ENCODE measurements at places on chromosomes 12 and 14. TPM values are rescaled to one million over a fixed set of nuclear protein-coding genes. Genes with fewer than 3 reads are reported as not detected.

Gene SYCP3
- total RNA-seq = 0.70 TPM

Gene LIN7A
- not detected for total RNA-seq

Gene FAM216A
- 17.3 TPM for total RNA-seq

Gene ST8SIA1
- total RNA-seq = not detected

Gene FGD6
- total RNA-seq = 0.60 TPM

Gene GSG1
- not detected for total RNA-seq

Gene FLRT2
- not detected for total RNA-seq

Gene NEMP1
- total RNA-seq = 45.3 TPM

Gene IGF1
- total RNA-seq = 0.10 TPM

Gene TMEM263
- 36.6 TPM for total RNA-seq

Gene SCFD1
- total RNA-seq = 67.0 TPM

Gene PRH2
- total RNA-seq = not detected

Gene CATSPERB
- total RNA-seq = 3.5 TPM

Gene OR6C74
- not detected for total RNA-seq

Gene VRK1
- 46.8 TPM for total RNA-seq

Gene KRT6A
- total RNA-seq = not detected

Gene CLEC12A
- total RNA-seq = 0.53 TPM

Gene GLIPR1L1
- not detected for total RNA-seq

Gene SLC25A21
- not detected for total RNA-seq

Gene AKAP6
- 0.60 TPM for total RNA-seq

Gene KRT8
- not detected for total RNA-seq

Gene BTBD6
- 44.5 TPM for total RNA-seq

Gene SMCO3
- total RNA-seq = not detected

Gene B3GNT4
- 2.1 TPM for total RNA-seq

Gene ESPL1
- total RNA-seq = 71.4 TPM

Gene SOAT2
- total RNA-seq = 0.84 TPM

Gene KCNH3
- 1.8 TPM for total RNA-seq

Gene YARS2
- total RNA-seq = 13.5 TPM

Gene ZDHHC22
- not detected for total RNA-seq

Gene RFX4
- total RNA-seq = not detected

Gene MYH6
- not detected for total RNA-seq

Gene COPS7A
- 26.9 TPM for total RNA-seq

Gene ZFP36L1
- 91.7 TPM for total RNA-seq

Gene IAPP
- total RNA-seq = not detected

Gene CBX5
- 131 TPM for total RNA-seq

Gene SLC2A14
- total RNA-seq = 10.0 TPM

Gene CLEC9A
- not detected for total RNA-seq

Gene PLEKHD1
- 0.05 TPM for total RNA-seq

Gene SLC24A4
- total RNA-seq = not detected

Gene IFI27
- 1.6 TPM for total RNA-seq

Gene RD3L
- not detected for total RNA-seq

Gene KCNA5
- not detected for total RNA-seq

Gene COCH
- total RNA-seq = 1.1 TPM

Gene CIT
- total RNA-seq = 98.3 TPM

Gene ZCCHC8
- total RNA-seq = 39.8 TPM

Gene HCAR1
- total RNA-seq = 0.46 TPM

Gene TAS2R31
- total RNA-seq = 3.4 TPM

Gene GLI1
- 1.5 TPM for total RNA-seq

Data from activated naive CD4-positive, alpha-beta T cell treated with anti-CD3 and anti-CD28 coated beads, Interleukin-2, amount 10 ng/mL, durations not matched to agents 5 hours and 36 hours (primary cell).